RWPE1 (cell line): ENCODE measurements at places on chromosomes 1 and 21.

DNA sequence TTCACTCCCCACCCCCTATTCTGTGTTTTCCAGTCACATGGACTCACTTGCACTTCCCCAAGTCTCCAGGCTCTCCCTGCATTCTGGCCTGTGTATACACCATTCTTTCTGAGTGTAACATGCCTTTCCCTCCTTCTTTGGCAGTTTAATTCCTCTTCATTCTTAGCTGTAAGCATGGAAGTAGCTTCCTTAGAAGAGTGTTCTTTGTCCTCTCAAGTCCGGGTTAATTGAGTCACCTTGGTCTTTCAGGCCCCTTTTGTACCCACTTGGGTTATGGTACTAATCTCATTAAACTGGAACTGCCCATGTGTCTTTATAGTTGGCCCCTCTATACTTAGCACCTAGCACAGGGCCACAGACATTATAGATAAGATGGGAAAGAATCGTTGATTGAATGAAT lies 525.3 kb upstream of the ADGRL4 start:
- no peak for DNase-seq

GRCh38 chr21:38289705-38290485 lies 33.1 kb downstream of the KCNJ15 start:
- DNase-seq, result peak; percentile 95

GRCh38 chr1:61604684-61605083 lies 120.3 kb downstream of the TM2D1 start:
- no peak for DNase-seq

- no peak for DNase-seq
These were observed 3.6 kb downstream of the PERM1 start for GRCh38 chr1:978069-978834.

GRCh38 chr1:61186753-61187152 lies 104.4 kb downstream of the NFIA start:
- no peak for DNase-seq
